Muscle of leg (tissue), 16 donors: ENCODE measurements at places on chromosomes 1 and 21.
A peak's percentile ranks its signal among the peaks of the same experiment; 100 is the strongest.

GRCh38 chr21:34603002-34603709 lies 11.8 kb downstream of the RCAN1 start:
- DNase-seq: peak; percentile 82

DNA sequence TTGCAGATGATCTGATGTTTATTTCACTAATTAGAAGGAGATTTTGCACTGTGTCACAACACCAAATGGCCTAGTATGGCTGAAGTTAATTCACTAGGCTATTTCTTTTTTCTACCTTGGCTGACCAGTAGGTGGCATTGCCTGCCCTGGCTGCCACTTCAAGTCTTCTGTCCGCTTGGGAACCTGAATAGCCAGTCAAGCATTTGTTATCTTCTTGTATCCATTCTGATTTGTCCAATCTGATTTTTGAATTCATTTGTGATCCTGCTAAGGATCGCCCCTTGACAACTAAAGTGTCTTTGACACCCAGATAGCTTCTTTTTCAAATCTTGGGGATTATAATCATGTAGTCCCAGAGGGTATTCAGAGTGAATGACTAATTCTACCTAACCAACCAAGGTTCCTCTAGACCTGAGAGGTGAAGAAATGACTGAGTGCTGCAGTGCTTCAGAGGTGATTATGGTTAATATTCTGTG lies 99.4 kb downstream of the GIPC2 start:
- DNase-seq: peak; percentile 79

GRCh38 chr1:11957897-11958296 lies 22.3 kb upstream of the MFN2 start:
- no peak for DNase-seq

DNA sequence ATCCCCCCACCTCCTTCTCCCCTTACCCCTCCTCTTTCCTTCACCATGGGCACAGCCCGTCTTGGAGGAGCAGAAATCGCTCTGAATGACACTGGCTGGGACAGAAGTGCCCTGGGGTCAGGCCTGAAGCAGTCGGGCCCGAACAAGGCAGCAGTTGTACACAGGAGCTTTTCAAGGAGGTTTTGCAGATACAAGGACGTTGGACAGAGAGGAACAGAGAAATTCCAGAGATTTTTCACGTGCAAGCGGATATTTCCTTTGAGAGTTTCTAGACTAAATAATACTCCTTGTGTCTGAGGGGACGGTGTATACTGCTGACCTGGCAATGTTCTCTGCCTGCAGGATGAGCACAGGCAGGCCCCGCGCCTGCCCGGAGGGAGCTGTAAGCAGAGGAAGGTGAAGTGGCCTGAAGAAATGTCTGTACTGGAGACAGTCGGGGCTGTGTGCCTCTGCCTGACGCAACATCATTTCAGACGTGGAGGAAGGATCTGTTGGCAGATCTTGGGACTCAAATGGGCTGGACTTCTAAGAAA lies 95.3 kb upstream of the SLC25A33 start:
- DNase-seq: peak; percentile 68

GRCh38 chr1:55244476-55245099 lies 29.4 kb upstream of the USP24 start:
- peak; percentile 26 for DNase-seq

DNA sequence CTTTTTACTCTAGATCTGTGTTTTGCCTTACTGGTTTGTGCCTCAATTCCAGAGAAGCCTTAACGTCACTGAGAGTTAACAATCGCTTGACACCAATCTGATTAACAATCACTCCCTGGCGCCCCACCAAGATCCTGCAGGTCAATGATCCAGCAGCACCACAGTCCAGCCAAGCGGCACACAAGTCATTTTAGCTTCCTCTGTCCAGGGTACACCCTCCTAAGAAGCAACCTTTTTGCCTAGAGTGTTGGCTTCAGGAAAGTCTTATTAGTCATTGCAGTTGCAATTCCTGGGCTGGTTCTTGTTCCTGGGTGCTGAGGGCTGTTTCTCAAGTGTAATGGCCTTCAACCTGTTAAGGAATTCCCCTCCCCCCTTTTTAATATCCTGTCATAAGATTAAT lies 323.0 kb upstream of the USP25 start:
- no peak for DNase-seq

- no peak for DNase-seq
Observed at GRCh38 chr1:109474697-109475096, 8.4 kb downstream of the SYPL2 start.
